NCI-H1417 treated with DMSO at 0.1 percent for 48 hours (cell line): ENCODE measurements at places on chromosomes 11 and 22.

DNA sequence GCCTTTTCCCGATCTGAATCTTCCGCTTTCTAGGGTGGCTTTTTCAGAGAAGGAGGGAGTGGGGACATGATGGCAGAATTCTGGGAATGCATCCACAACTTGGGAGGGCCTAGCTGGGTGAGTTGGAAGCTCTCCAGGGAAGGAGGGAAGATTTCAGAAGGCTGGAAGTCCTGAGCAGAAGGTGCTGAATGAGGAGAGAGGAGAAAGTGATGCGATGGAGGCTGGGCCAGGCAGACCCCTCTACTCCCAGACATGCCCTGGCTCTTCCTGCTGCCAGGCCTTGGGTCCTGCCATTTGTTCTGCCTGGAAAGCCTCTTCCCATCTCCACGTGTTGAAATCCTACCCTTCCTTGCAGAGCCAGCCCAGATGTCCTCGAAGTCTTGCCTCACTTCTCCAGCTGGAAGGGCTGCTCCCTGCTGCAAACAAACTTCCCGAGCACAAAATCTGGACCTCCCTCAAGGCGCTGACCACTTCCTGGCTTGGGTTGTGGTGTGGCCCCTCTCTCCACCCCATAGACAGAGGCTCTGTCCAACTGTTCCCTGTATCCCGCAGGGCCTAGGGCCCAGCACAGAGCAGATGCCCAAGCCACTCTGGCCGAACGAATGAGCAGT is 16.8 kb downstream of the LRRC32 start:
- no peak for DNase-seq

GRCh38 chr22:34160141-34160783 is 240.0 kb upstream of the LARGE1 start:
- no peak for DNase-seq

- DNase-seq: no peak
These were observed 2.6 kb downstream of the LMO2 start for GRCh38 chr11:33889296-33889695.

- DNase-seq: no peak
These were observed 21.5 kb downstream of the OTUB1 start for GRCh38 chr11:64007629-64008282.

DNA sequence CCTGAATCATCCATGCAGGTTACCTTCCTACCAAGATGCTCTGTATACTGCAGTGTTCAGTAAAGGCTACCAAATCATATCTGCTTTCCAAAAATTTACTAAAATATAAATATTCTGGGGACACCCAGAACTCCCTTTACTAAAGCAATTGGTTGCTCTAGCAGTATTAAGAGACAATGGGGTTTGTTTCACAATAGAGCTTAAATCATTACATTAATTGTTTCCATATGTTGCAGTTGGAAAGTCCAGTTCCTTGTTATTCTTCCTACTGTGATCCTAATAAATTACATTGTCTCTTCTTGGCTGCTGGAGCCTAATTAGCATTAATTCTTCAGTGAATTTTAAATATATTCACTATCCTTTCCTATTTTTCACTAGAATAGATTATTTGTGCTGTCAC is 316.0 kb upstream of the MTNR1B start:
- no peak for DNase-seq

DNA sequence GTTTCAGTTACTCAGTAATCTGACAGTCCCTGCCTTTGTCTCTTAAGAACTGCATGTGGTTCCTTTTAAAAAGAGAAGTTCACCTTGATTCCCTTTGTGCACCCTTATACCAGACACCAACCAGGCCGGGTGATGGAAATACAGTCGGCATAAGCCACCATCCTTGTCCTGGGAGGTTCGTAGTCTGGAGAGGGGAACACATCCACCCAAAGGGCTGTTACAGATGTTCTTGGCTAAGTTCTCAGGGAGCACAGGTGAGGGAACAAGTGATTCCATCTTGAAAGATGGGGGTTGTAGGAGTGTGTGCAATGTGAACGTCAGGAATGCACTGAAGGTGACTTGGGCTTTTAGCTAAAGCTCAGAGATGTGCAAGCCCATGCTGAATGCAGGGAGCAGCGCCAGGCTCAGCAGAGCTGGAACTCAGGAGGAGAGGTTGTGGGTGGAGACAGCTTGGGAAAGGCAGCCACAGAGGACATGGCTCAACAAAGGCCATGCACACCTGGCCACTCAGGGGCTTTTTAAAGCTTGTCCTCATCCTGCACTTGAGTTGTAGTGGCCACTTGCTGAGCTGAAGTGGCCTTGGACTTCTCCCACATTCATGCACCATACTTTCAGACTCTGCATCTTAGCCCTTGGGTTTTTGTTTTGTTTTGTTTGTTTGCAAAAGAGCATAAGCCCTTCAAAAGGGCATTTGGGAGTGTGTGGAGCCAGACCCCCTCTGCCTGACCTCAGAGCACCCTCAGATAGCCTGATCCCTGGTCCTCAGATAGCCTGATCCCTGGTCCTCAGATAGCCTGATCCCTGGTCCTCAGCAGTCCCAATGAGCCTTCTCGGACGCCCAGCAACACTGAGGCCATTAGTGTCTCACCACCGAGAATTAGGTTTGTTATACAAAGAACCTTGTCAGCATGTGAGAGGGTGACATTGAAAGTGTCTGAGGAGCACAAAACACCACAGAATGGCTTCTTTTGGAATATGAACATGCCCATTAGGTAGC is 12.7 kb upstream of the TMA7B start:
- DNase-seq: no peak

GRCh38 chr11:32485733-32486132 is 50.4 kb upstream of the WT1 start:
- no peak for DNase-seq

GRCh38 chr11:106278391-106278790 is 200.9 kb downstream of the AASDHPPT start:
- DNase-seq: no peak

- DNase-seq: no peak
These were observed 72.3 kb upstream of the CRYBB3 start for GRCh38 chr22:25127318-25127717.

DNA sequence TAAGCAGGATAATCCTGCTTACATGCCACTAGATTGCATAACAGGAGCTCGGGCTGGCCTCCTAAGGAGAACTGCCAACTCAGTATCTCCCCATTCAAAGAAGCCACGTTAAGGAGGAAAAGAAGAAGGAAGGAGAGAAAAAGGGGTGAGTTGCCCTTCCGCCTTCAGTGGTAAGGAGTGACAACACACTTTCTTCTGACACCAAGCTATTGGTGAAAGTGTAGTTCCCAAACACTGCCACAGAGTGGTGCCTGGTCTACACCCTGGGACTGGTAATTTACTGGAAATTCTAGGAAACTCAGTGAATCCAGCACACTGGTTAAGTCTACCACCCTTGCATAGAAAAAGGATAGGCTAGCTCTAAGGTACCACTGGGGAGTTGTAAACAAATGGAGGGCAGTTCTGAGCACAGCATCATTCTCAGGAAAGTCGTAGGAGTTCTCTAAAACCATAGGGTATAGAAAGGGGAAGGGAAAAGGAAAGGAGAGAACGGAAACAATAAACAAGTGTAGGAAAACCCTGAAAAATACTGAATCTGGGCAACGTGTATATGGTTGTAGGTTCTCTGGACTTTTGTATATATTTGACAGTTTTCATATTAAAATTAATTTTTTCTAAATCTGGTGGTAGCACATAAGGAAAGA is 58.2 kb downstream of the RRAS2 start:
- no peak for DNase-seq

DNA sequence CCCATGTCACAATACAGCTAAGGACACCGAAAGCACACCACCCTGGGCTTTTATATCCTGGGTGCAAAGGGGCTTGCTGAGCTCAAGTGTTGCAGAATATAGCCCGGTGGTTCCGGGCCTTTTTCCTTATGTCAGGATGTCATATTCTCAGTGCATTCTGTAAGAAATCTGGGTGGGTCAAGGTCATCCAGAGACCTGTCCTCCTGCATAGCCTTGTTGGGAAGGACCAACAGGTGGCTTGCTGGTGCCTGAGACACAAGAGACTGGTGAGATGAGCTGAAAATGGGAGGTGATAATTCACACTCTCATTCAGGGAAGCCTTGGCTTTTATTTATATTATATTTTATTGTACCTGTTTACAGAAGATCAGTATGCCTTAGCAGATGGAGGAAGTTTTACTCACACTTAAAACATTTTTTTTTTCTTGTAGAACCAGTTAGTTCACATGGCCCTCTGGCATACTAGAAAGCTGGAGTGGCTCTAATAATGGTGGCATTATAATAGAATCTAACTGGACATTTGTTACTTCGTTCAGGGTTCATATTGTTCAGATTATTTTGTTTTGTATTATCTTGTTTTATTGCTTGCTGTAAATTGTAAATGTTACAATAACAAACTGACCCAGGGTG is 14.6 kb upstream of the TMEM123 start:
- DNase-seq: no peak

- no peak for DNase-seq
These were observed 2.9 kb downstream of the SOX10 start for GRCh38 chr22:37981282-37982011.

DNA sequence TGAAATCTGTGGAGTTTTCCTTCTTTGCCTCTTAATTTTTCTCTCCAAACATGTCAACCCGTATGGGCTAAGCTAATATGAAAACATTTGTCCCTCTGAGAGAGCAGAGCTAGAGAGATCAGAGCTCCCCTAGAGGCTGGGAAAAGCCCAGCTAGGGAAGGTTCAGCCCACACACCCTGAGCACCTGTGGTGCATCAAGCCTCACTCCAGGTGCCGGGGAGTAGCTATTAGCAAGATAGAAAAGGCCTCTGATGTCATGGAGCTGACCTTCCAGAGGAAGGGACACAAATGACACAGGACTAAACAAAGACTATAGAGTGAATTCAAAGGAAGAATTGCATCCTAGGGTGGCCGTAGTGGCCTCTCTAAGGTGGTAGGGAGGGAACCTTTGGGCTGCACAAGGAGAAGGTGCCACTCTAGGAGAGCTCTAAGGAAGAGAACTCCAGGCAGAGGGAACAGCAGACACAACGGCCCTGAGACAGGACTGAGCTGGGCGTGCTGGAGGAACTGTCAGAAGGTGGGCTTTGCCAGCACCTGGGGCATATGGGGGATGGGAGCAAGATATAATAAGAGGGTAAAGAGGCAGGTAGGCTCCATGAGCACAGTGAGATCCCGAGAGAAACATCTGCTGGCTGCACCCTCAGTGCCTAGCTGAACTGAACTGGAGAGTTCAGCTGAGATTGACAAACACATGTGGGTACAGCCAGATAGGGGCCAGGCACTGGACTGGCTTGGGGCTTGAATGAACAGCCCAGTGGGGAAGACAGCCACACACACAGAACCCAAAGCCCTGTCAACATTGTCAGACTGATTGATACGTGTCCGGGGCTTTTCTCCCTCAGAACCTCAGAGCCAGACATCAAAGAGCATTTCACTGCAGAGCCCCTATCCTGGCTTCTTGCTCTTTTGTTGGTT is 65.5 kb upstream of the DRD2 start:
- DNase-seq: no peak

- no peak for DNase-seq
These were observed 176.0 kb downstream of the METTL15 start for GRCh38 chr11:28284196-28284595.

DNA sequence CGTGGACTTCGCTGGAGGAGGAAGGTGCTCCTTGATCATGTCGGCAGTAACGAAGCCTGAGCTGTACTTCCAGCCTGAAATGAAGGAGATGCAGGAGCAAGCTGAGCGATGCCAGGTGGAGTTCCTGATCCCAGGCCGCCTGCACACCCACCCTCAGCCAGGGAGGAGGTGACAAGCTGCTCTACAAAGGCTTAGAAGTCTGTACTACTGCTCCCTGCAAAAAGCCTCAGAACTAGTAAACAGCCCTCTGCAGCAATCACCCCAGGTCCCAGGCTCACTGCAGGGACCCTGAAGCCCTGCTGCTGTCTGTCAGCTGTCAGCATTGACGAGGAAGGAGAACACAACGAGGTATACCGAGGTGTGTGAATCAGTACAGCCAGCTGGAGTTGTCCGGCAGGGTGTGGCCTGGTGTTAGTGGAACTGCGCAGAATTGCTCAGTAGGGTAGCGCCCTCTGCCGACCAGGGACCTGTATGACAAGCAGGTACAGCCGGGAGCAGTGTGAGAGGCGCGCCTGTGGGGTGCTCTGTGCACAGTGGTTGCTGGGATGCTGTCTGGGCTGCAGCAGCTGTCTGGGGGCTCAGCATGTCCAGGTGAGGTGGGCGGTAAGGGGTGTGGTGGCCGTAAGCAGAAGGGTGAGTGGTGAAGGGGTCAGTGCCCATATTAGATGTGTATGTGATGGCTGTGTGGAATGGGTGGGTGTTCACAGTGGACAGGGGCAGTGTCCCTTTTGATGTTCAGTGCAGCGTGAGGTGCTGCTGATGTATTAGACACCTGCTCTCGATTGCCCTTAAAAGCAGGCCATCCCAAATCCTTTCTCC is 7.6 kb downstream of the CYB5R2 start:
- no peak for DNase-seq

DNA sequence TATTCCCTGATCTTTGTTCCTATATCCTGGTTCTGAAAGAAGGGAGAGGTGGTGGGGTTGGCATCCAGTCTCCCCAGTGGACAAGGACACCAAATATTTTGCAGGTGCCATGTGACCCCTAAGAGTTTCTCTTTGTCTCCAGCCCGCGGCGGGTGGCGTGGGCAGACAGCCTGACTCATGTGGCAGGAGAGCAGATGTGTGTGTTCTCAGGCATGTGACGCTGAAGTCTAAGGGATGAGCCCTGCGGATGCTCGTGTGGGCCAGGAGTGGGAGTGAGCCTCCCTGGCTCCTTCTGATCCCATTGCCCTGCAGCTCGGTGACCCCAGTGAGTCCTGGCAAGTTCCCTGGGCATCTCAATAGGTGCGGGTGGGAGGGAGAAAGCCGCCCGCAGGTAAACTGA is 94.8 kb upstream of the TBCEL start:
- DNase-seq: no peak

DNA sequence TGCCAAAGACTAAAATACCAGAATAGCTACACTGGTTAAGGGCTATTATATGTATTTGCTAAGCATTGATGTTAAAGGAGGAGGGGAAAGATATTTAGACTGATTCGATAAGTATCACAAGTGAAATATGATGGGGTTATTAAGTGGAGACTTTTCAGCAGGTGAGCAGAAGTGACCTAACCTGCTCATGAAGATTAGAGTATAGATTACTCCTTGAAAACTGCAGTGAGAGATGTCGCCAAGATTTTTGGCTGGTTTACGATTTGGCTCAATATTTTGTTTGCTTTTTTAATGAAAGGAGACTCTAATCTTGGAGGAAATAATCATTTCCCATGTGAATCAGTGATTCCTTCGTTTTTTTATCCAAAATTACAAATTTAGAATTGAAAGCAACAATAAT is 1279.5 kb upstream of the TENM4 start:
- DNase-seq: no peak

- DNase-seq: no peak
These were observed 23.5 kb downstream of the TP53I11 start for GRCh38 chr11:44927174-44927661.
